GM23248 (cell line): ENCODE measurements at places on chromosomes 6 and 20.

- no peak for DNase-seq
These were observed 22.4 kb downstream of the TRMT6 start for GRCh38 chr20:5927749-5928462.

GRCh38 chr20:35947489-35947888 lies 6.8 kb downstream of the SCAND1 start:
- DNase-seq: peak; percentile 45

DNA sequence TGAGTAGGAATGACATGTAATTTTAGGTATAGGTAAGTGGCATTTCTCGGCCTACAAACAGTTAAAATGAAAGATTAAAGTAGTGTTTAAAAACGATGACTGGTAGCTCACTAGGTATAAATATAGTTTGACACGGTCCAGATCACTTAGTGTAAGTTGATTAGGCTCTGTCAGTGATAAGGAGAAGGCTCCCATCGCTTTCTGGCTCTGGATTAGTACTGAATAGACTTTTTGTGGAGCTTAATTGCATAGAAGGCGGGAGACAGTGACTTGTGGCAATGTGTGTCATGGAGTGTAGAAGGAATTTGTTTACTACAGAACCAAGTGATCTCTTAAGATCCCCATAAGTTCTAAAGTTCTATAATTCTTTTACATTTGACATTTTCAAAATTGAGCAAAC lies 6.7 kb downstream of the PYGB start:
- no peak for DNase-seq

DNA sequence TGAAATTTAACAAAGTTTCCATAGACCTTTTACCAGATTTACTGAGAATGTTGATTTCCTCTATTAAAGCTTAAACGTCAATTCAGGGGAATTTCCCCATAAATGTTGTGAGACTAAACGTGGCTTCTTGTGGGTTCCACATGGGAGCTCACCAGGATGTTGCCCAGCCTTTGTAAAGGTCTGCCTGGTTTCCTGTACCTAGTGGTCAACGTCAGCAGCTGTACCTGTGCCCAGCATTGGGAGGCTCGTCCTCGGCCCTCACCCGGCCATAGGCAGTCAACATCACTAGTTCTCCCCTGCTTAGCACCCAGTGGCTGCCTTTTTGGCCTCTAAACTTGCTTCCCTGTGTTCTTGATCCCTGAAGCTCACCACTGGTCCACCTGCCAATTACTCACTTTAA lies 22.1 kb upstream of the CD83 start:
- DNase-seq: no peak

GRCh38 chr6:147322299-147323162 lies 118.3 kb downstream of the STXBP5 start:
- DNase-seq: peak; percentile 80

- no peak for DNase-seq
These were observed 579 bp upstream of the BPHL start for GRCh38 chr6:3117912-3118352.

DNA sequence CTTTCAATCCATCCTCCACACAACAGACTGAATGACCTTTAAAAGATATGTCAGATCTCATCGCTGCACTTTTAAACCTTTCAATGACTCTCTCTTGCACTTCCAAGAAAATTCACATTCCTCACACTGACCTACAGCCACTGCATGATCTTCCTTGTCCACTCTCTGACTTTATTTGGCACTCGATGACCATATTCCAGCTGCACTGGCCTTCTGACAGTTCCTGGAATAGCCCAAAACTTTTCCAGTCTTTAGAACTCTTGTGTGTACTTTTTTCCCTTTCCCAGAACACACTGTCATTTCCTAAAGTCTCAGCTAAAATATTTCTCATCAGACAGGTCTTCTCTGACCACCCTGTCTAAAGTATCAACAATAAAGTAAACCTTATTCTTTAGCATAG lies 174.6 kb downstream of the ADGRG6 start:
- no peak for DNase-seq

DNA sequence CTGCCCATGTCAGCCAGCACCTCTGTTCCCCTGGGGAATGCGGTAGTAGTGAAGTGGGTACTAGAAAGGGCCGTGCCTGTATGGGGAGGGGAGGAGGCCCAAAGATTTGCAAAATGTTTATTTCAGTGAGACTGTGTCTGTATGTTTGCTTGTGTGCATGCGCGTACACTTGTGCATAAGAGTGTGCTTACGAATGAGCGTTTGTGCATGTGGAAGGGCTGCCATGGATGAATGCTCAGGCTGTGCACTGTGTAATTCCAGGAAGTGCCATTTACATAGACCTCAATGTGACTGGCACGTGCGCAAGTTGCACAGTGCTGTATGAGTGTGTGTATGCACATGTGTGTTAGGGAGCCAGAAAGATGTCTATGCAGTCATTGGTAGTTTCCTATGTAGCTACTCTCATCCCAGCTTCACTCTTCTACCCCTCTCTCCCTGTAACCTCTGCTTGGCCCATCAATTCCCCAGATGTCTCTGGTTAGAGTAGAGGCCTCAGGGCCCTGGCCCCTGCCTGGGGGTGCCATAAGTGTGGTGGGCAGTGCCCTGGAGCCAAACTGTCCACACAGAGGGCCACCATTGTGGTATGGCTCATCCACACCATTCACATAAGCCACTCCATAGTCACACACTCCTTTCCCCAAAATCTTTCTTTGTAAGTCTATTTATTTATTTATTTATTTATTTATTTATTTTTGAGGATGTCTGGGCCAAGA lies 26.8 kb upstream of the SLC22A7 start:
- DNase-seq: no peak

DNA sequence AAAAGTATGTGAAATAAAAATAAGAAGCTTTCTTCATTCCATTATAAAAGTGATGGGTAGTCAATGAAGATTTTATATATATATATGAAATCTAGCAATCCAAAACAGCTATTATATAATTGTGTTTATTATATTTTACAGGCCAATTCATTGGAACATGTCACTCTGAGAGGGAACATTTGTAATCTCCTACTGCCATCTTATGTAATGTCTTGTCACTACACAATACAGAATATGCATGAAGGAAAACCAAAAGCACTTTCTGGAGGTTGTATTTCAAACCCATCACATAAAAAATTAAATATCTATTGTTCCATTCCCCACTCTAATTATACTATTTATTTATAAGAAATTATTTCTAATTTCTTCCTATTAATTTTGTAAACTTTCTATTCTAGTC lies 31.5 kb upstream of the IRAK1BP1 start:
- DNase-seq: peak; percentile 26

GRCh38 chr6:35209081-35209480 lies 4.7 kb upstream of the SCUBE3 start:
- DNase-seq: no peak

DNA sequence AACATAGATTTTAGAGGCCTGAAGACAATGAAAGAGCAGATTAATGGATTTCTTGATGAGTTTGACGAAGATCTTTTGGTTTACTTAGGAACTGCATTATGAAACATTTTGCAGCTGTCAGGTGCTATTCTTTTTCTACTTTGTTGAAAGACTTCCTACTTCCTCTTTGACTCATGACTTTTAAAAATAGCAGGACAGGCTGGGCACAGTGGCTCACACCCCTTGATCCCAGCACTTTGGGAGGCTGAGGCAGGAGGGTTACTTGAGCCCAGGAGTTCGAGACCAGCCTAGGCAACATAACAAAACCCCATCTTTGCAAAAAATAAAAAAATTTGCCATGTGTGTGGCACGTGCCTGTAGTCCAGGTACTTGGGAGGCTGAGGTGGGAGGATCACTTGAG lies 52.0 kb downstream of the ITCH start:
- no peak for DNase-seq

- DNase-seq: no peak
These were observed 24.5 kb upstream of the PIM1 start for GRCh38 chr6:37145443-37145842.

DNA sequence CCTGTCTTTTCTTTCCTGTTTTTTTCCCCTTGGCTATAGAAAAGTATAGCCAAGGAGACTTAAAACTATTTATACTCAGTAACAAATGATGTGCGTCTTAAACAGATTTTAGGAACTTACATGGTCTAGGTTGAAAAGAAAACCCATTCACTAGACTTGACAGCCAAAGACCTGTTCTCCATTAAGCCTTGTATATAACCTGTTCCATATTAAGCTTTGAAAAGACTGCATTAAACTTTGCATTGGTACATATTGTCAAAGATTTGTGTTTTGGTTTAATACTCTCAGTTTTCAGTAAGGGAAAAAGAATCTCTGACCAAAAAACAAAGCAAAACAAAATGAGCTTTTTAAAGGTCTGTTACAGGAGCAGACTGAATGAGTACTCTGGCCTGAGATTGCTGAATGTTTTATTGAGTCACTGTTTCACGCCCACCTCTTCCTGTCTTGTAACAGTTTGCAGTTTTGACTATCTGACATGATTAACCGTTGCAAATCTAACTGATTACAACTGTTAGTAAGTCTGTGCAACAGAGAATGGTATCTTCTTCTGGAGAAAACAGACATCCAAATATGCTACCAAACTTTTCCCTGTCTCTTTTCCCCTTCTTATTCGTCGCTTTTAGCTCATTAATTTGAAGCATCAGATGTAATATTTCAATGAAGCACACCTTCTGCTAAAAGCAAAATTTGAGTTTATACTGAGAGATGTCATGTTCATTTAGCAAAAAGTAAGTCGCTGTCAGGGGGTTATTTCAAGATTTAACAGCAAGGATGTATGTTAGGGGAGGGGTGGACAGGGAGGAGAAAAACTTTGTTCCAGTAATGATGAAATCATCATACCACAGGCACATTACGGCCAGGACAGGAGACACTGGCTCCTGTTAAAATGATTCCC lies 59.1 kb upstream of the SUPT3H start:
- DNase-seq: peak; percentile 92

DNA sequence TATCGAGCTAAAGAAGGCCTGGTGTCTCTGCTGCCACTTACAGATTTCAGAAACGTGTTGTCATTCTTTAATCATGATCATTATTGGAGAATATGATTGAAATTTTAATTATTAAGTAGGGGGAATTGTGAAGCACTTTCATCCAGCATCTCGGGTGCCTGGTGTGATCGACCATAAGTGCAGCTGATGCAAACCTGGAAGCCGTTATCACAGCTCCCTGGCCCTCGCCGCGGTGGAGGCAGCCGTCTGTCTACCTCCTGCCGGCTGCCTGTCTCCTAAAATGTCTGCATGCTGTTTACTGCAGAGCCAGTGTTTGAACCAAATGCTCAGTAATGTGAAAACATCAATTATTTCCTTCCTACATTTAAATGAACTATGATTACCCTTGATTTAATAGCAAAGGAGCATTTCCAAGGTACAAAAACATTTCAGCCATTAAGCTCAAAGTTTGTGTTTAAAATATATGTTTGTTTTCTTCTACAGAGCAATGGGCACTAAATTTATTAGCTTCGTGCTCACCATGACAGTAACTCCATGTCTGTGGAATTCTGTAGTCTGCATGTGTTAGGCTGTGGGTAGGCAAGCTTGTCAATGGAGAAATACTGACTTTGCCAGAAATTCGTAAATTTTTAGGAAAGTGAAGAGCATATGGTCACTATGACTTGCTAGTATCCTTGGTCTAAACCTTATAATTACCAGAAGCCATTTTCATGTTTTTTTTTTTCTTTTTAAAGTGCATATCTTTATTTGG lies 184.5 kb upstream of the AGPAT4 start:
- DNase-seq: no peak

- peak; percentile 76 for DNase-seq
These were observed 20.4 kb downstream of the PDE7B start for GRCh38 chr6:135871878-135872277.

- no peak for DNase-seq
These were observed 195.9 kb downstream of the AKAP7 start for GRCh38 chr6:131331151-131331550.

- DNase-seq: no peak
These were observed 170.3 kb upstream of the PDE10A start for GRCh38 chr6:165833355-165833754.
